ENCODE measurements at places on chromosomes 4 and X.

DNA sequence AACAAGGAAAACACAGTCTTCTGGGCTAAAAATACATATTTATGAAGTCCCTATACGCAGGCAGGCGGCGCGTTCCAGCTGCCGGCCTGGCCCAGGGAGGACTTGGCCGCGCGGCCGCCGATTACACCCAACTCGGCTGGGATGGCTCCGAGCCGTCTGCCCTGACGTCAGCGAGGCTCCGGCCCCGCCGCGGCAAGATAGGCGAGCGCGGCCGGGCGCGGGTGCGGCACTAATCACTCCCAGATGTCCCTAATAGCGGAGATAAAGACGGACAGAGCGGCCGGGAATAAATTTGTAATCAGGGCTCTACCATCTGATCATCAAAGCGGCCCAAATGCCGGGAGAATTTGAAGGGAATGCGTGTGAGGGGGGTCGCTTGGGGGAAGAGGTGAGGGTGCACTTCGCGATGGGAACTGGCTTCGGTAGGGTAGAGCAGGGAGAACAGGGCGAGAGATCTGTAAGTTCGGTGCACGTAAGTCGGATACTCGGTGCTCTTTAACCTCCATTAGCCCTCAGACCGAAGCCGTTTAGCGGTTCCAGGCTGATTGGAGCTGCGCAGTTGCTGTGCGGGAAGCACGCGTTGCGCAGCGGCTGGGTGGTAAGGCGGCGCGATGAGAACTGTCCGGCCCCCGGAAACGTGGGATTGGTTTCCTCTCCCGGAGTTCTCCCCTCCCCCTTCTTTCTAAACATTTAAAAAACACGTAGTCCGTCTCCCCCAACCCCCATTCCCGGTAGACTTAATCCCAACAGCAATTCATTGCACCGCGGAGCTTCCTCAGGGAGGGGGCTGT lies 7.7 kb downstream of the HAND2 start:
- H3K36me3 ChIP-seq, result no peaks in the 10 kb centered on the region
- peak overlapping the region; percentile 79 for H3K4me3 ChIP-seq
- H3K27ac ChIP-seq, result peak overlapping the region; percentile 95
- DNase-seq, result peak; percentile 91
- no peaks in the 10 kb centered on the region for H3K27me3 ChIP-seq

GRCh38 chrX:112865464-112866025 lies 24.9 kb upstream of the AMOT start:
- no peak for DNase-seq
- no peaks in the 10 kb centered on the region for H3K4me1 ChIP-seq
- H3K4me3 ChIP-seq, result no peak overlapping the region
- no peak overlapping the region for H3K27ac ChIP-seq
- H3K36me3 ChIP-seq, result no peaks in the 10 kb centered on the region

GRCh38 chr4:85531560-85532341 lies 56.8 kb downstream of the ARHGAP24 start:
- H3K36me3 ChIP-seq, result no peaks in the 10 kb centered on the region
- no peak overlapping the region for H3K4me3 ChIP-seq
- no peaks in the 10 kb centered on the region for H3K4me1 ChIP-seq
- no peak for DNase-seq
- no peak overlapping the region for H3K27ac ChIP-seq

DNA sequence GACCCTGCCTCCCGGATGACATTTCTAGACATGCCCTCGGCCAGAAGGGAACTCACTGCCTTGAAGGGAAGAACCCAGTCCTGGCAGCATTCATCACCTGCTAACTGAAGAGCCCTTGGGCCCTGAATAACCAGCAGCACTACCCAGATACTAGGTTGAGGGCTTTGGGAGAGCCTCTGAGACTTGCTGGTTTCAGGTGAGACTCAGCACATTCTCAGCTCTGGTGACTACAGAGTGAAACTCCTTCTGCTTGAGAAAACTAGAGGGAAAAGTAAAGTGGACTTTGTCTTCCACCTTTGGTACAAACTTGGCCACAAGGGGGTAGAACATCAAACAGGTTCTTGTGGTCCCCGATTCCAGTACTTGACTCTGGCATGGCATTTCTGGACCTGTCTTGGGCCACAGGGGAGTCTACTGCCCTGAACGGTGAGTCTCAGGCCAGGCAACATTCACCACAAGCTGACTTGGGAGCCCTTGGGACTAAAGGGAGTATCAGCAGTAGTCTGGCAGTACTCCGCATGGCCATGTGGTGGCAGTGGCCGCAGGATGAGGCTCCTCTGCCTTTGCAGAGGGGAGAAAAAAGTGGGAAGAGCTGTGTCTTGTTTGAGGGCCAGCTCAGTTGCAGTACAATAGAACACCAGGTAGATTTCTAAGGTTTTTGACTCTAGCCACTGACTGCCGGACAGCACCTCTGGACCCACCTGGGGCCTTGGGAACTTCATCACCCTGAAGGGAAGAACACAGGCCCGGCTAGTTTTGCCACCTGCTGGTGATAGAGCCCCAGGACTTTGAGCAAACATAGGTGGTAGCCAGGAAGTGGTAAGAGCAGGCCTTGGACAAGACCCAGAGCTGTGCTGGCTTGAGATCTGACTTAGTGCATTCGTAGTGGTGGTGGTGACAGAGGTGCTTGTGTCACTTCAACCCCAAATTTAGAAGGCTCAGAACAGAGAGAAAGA lies 414.8 kb downstream of the OPHN1 start:
- no peak for DNase-seq
- no peaks in the 10 kb centered on the region for H3K36me3 ChIP-seq
- no peaks in the 10 kb centered on the region for H3K27me3 ChIP-seq

GRCh38 chr4:2598511-2599303 lies 62.3 kb downstream of the FAM193A start:
- no peaks in the 10 kb centered on the region for H3K36me3 ChIP-seq
- H3K4me1 ChIP-seq, result peaks cover 31% of the 10 kb centered on the region
- H3K4me3 ChIP-seq, result no peak overlapping the region
- no peaks in the 10 kb centered on the region for H3K27me3 ChIP-seq
- peak overlapping the region; percentile 25 for H3K27ac ChIP-seq

GRCh38 chr4:182486881-182487280 lies 243.7 kb downstream of the TENM3 start:
- no peak overlapping the region for H3K4me3 ChIP-seq
- no peak overlapping the region for H3K27ac ChIP-seq
- no peaks in the 10 kb centered on the region for H3K36me3 ChIP-seq
- H3K27me3 ChIP-seq, result no peaks in the 10 kb centered on the region
- DNase-seq, result no peak

DNA sequence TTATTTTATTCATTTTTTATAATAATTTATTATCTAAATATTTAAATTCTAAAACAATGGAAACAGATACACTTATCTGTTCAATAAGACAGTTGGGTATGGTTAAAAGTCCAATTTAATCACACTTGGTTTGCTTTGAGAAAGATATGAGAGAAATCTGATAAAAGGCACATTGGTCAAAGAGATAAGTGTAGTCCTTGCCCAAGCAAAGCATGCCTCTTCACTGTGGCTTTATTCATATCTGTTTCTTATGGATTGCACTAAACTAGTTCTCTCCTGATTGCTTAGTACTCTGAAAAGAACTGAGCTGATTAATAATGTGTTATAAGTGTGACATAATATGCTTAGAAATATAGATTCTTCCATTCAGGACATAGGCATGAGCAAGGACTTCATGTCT lies 39.8 kb downstream of the CXCL1 start:
- H3K27ac ChIP-seq, result no peak overlapping the region
- no peak for DNase-seq
- no peak overlapping the region for H3K4me3 ChIP-seq

GRCh38 chrX:68365341-68365740 lies 68.0 kb downstream of the OPHN1 start:
- no peak for DNase-seq
- no peaks in the 10 kb centered on the region for H3K4me1 ChIP-seq
- H3K4me3 ChIP-seq, result no peak overlapping the region
- H3K36me3 ChIP-seq, result no peaks in the 10 kb centered on the region
- no peaks in the 10 kb centered on the region for H3K27me3 ChIP-seq
- H3K27ac ChIP-seq, result no peak overlapping the region

DNA sequence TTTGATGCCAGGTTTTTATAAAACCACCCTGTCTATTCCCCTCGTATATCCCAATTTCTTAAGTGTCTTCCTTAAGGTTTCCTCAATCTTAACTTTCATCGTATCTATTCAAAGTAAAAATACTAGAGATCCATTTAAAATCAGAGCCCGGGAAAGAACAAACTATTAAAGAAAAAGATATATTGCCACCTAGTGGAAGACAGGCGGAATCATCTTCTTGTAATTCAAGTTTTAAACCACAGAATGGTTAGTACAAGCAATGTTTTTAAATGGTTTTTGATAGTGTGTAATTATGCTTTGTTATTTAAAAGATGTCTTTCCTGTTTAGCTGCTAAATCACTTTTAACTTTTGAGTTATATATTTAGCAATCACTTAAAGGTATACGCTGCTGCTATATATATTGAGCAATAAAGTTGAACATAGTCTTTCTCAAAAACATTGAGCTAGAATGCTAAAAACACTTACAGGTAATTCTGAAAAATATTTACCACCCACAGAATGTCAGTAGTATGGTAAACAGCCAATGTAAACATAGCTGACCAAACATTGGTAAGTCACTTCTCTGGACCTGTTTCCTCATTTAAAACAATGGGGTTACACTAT lies 18.2 kb downstream of the PRDM8 start:
- no peak overlapping the region for H3K4me3 ChIP-seq
- no peaks in the 10 kb centered on the region for H3K4me1 ChIP-seq
- H3K27me3 ChIP-seq, result peaks cover 12% of the 10 kb centered on the region
- no peaks in the 10 kb centered on the region for H3K36me3 ChIP-seq
- H3K27ac ChIP-seq, result no peak overlapping the region
